Retina (tissue), 1 donor: ENCODE measurements at places on chromosomes 1 and 21.

GRCh38 chr1:85224734-85225623, 24.2 kb upstream of the SYDE2 start:
- no peak for DNase-seq

DNA sequence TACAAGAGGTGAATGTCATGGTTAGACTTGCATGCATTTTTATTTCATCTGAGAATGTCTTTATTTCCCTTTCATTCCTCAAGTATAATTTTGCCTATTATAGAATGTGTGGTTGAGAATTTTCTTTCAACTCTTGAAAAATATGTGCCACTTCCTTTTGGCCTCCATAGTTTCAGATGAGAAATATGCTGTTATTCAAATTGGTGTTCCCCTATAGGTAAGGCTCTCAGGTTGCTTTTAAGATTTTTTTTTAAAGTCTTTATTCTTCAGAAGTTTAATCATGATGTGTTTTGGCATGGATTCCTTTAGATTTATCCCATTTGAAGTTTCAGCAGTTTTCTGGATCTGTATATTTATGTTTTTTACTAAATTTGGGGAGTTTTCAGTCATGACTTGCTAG, 2.1 kb downstream of the MROH7 start:
- DNase-seq: no peak

DNA sequence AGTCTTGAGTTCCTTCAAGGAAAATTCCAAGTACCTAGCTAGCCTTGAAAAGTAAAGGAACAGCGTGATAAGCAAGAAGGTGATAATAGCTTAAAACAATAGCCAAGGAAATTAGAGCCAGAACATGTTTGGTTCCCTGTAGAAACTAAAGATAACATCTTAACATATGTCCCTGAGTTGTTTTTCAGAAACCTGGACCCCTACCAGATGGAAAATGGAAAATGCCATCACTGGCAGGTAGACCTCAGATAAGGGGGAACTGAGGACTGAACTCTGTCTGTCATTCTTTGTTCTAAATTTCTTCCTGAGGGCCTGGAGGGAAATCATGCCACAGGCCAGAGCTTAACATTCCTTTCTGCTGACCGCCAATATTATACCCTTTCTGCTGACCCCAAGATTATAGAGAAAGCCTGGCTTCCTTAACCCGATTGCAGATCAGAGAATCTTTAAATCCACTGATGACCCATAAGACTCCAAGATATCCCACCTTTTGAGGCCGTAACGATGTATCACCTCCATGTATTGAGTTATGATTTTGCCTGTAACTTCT, 23.4 kb downstream of the CNIH3 start:
- no peak for DNase-seq

DNA sequence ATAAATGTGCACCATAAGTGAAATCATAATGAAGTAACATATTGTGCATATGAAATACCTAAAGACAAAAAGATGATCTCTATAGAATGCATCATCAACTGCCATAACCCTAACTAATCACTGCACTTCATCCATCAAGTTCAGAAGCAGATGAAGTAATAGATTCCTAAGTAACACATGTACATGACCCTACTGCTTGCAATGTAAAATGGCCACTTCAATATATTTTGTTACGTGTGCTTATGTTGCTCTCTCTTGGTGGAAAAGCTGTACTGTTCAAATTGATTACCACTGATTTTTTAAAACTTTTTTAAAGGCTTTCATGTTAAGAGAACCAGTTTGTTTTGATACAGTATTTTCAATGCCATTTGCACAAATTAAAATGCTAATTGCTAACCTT, 141.8 kb downstream of the TTLL7 start:
- no peak for DNase-seq
